ENCODE measurements at places on chromosomes 3 and 15.
A peak's percentile ranks its signal among the peaks of the same experiment; 100 is the strongest.

DNA sequence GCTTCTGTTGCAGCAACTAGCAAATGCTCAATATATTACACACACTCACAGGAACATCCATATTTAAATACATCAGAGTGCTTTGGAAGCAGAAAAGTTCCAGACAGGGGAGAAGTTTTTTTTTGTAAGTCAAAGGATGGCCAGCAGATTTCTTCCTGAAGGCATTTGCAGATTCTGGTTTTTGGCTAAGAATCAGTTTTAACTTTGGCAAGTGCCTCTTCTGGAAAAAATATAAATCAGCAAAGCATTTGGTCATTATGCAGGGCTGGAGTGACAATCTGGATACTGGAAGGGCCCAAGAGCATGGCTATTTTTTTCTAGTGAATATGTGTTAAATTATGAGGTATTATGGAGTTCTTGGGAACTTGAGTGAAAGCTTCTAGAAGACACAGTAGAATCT is 495.3 kb upstream of the ARPP21 start:
- no peak for DNase-seq

GRCh38 chr15:68730976-68731897 is 89.5 kb downstream of the ANP32A start:
- DNase-seq: no peak

DNA sequence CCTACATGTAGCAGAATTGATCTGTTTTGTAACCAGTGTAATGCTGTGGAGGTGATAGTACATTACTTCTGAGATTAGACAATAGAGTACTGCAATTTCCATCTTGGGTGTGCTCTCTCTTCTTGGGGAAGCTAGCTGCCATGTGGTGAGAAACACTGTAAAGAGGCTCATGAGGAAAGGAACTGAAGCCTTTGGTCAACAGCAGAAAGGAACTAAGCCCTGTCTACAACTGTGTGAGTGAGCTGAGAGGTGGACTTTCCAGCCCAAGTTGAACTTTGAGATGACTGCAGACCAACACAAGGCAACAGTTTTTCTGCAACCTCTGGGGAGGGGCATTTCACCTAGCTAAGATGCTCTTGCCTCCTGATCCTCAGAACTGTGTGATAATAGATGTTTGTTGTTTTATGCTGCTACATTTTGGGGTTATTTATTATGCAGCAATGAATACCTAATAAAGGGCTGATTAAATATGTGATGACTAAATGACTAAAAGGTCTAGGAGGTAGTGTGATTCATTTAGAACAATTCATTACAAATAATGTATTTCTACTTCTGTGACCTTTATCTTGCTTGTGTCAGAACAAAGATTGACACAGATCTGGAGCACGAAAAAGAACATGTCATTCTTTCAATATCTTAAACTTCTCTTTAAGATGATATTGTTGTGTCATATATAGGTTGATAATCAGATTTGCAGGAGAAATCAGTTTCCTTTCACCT is 121.6 kb upstream of the THRB start:
- DNase-seq: no peak

GRCh38 chr3:189624130-189624529 is 7.1 kb upstream of the TP63 start:
- no peak for DNase-seq

DNA sequence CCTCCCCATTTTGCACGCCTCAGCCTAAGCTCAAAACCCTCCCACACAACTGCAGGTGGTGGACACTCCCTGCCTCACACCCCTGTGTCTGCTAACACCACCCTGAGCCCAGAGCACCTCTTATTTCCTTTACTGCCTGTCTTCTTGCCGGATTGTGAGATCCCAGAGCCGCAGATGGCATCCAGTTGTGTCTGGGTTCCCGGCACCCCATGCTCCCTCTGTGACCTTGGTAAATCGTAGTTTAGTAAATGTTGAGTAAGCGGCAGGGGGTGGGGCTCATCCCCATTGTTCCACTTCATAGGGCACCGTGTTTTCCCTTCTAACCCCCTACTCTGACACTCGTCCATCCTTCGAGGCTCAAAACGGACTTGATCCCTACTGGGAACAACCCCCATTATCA is 14.9 kb downstream of the SPINT1 start:
- no peak for DNase-seq

- DNase-seq: peak; percentile 28
Observed at GRCh38 chr3:57952208-57952631, 56.0 kb upstream of the FLNB start.

- no peak for DNase-seq
Observed at GRCh38 chr15:63056829-63057228, 14.3 kb downstream of the TPM1 start.

GRCh38 chr3:79392479-79392878 is 375.3 kb downstream of the ROBO1 start:
- DNase-seq: no peak

DNA sequence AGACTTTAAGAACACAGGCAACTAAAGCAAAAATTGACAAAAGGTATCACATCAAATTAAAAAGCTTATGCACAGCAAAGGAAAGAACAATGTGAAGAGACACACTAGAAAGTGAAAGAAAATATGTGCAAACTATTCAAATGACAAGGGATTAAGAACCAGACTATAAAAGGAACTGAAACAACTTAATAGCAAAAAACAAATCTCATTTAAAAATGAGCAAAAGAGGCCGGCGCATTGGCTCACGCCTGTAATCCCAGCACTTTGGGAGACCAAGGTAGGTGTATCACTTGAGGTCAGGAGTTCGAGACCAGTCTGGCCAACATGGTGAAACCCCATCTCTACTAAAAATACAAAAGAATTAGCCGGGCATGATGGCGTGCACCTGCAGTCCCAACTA is 14.4 kb downstream of the NGLY1 start:
- DNase-seq: no peak

DNA sequence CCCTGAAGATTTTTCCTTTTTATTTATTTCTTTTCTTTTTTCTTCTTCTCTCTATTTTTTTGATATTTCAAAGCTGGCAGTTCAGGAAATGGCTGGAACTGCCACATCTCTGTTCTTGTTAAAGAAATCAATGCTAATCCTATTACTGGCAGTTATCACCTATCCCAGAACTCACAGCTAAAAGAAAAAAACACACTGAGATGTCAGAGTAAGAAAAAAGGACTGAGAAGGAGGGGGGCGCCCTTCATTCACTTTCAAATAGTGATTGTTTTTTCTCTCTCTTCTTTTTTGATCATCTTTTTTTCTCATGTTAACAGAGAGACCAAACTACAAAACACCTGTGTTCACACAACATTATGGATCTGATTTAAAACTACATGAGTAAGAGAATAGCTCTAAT is 337.1 kb downstream of the IL20RB start:
- no peak for DNase-seq

DNA sequence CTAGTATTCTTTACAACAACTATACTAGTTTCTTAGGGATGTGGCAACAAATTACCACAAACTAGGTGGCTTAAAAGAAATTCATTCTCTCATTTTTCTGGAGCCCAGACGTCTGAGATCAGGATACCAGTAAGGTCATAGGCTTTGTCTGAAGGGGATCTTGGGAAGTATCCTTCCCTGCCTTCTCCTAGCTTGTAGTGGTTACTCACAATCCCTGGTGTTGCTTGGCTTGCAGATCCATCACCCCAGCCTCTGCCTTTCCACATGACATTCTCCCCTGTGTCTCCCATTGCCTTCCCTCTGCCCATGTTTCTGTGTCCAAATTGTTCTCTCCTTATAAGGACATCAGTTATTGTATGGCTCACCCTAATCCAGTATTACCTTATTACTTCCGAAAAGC is 24.3 kb upstream of the CLDN1 start:
- no peak for DNase-seq

GRCh38 chr3:117622171-117622841 is 912.7 kb downstream of the TUSC7 start:
- no peak for DNase-seq

GRCh38 chr3:58574682-58575081 is 2.5 kb downstream of the FAM107A start:
- DNase-seq: no peak

DNA sequence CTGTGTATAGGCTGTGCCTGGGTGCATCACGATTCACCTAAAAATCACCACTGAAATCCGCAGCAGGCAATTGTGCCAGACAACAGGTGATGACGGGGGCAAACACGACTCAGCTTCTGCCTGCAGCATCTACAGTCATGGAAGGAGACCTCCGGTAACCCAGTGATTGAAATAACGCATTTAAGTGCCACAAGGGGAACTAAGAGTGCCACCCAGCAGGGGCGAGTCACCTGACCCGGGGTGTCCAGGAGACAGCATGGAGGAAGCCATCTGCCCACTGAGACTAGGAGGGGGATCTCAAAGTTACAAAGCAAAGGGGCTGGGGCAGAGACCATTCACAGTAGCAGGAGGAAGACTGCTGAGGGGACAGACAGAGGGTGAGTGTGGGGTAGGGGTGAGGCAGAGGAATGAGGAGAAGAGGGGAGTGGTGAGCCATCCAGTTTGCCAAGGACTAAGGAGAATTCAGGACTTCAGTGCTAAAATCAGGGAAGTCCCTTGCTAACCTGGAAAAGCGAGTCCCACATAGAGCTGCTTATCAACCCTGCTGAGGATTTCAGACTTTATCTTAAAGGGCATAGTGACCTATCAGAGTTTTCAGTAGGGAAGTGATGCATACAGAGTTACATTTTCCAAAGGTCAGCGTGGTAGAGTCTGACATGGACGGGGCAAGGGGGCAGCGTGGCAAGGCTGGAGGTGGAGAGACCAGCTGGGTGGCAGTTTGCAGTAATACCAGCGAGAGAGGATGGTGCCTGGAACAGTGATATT is 256.7 kb upstream of the HES1 start:
- no peak for DNase-seq

DNA sequence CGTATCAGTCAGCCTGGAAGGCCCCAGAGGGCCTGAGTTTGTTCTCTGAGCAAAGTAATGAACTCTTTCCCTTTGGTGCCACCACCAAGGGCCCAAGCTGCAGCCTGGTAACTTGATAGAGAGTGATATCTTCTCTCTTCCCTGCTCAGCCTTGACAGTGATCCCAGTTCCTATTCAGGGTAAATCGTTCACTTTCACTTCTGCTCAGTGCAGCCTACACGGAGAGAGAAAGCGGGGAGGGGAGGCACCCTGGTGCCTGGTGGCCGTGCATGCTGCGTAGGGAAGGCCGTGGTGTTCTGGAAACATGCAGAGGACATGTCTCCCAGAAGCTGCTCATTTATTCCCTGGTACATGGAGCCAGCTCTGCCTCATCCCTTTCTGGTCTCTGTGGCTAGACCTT is 54.9 kb downstream of the KIF9 start:
- no peak for DNase-seq

DNA sequence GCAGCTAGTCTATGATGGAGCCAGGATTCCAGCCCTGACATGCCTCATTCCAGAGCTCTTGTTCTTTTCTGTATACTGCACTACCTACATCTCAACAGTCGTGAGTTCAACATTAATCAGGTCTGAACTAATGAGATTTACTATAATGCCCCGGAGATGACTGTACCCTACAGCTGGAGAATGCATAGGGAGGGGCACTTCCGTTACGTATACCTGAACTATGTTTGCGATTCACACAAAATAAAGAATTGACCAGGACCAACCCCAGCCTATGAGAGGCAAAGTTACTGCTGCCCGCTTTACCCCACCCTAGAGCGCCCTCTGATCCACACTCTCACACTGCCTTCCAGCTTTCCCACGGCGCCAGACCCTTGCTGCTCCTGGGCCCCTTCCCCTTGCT is 97.0 kb downstream of the IGF2BP2 start:
- no peak for DNase-seq

DNA sequence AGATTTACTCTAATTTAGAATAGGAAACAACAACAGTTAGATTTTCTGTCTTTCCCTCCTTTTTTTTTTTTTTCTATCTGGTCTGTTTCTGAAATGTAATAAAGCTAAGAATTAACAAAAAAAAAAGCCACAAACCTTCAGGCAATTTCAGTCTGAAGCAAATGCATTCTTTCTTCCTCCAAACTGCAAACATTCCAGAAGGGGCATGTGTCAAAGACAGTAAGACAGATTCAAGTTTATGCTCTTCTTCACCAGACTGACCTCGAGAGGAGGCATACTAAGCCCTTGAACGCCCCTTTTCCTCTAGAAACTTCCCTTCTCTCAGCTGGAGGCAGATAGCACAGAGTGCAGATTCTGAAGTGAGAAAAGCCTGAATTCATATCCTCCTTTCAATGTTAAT is 654.6 kb upstream of the LMCD1 start:
- DNase-seq: no peak

DNA sequence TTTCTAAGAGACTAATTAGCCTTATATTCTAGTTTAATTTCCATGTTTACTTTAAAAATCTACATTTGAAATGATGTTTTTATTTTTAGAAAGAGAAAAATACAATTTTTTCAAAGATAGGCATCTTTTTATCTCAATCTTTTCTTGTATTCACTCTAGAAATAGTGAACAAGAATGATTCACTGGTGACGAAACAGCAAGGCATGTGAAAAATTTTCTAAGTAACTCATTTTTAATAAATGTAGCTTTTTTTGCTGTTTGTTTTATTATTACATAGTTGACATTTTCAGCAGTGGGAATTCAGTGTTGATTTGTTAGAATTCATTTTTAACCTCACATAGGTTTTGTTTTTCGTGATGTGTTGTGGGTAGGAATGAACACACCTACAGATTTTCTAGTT is 1226.4 kb downstream of the NSUN3 start:
- no peak for DNase-seq

DNA sequence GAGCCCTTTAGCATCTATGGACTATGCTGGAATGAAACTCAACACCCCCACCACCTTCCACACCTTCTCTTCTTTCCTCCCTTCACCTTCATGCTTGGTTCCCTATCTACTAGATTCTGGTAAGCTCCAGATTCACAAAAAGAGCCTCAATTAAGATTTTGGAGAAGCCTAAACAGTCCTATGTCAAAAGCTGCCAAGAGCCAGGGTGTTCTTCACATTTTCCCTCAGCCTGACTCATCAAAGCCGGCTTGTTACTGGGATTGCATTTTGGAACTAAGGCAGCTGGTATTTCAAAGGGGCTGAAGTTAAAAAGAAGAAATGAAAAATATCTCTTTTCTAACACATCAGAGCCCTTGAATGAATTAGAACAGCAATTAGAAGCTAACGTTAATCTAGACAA is 247.7 kb downstream of the MYRIP start:
- no peak for DNase-seq

DNA sequence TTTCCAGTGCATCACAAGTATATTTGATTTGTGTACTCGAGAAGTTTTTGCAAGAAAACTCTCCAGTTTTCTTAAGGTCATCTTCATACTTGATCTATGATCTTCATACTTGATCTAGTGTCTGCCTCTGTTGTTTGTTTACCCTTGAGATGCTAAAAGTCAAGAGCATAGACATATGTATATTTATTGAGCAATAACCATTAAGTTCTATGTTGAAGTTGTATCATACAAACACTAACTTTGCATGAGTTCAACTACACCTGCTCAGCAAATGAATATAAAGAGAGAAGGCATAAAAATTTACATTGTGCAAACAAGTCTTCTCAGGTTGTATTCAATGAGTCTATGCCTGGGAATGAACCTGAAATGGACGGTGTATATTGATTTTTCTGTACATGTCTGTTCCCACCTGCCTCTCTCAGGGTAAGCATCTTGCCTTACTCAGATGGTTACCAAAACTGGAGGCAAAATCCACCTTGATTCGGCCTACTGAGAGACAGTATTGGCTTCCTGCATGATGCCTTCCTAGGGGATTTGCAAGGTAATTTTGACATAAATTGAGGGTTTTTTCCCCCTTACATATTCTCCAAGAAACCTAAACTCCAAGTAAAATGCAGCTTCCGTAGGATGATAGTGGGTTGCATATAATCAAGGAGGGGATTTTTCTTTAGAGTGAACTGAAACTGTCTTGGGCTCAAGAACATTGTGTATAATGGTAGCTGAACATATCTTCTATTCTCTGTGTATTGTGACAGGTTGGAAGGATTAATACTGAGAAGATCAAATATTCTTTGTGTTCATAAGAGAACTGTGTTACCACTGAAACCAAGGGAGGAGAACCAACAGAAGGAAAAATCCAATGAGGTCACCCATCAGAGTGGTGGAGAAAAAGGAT is 110.4 kb downstream of the FILIP1L start:
- no peak for DNase-seq
